ENCODE measurements at places on chromosomes 12 and 14.
A peak's percentile ranks its signal among the peaks of the same experiment; 100 is the strongest.

DNA sequence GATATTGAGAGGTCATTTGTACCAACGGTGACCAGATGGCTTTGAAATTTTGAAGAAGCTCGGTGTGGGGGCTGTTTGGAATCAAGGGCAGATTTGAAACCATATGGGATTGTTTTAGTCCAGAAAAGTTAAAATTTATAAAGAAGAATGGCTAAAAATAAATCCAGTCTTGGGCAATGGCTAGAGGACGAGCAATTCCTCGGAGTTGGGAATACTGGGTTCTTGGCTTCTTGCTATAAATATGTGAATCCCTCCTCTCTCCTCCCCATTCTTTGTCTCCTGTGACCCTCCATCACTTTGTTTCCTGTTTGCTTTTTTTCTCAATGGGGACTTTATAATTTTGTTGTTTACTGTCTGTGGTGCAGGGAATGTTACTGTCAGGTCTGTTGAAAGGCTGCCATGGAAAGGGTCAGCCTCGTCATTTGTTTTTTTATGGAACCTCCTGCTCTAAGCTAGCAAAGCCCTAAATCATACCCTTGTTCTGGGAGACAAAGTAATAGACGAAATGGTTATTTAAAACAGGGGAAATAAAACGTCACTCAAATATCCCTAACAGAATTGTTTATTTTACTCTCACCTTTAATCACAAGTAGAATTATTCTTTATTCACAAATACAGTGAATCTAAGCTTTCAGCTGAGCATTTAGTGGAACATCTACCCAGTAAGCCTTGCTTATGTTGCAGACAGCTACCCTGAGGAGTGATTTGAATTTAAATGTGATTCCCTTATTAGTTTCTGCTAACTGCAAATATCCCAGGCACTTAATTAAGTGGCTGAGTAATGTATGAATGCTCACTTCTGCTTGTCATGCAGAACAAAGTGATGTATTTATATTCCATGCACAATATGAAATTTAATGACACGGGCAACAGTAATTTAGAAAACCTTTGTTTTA is 273.1 kb upstream of the NOVA1 start:
- no peak for DNase-seq

DNA sequence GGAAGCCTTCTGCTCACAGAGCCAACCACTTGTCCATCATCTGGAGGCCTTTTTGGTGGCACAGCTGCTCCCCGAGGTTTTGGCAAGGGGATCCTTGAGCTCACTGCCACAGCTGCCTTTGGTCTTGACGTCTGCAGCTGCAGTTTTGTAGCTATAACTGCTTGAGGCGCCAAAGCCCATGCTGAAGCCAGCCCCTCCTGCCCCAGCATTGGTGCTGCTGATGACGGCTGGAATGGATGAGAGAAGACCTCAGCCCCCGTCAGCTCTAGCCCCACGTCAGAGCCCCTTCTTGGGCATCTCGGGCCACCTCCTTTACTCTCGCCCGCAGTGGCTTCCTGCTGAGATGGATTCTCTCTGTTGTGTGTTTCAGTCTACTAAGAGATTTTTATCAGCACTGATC is 12.3 kb upstream of the KRT74 start:
- DNase-seq = no peak

GRCh38 chr12:55642267-55642666 is 5.6 kb downstream of the OR10P1 start:
- peak; percentile 85 for DNase-seq

DNA sequence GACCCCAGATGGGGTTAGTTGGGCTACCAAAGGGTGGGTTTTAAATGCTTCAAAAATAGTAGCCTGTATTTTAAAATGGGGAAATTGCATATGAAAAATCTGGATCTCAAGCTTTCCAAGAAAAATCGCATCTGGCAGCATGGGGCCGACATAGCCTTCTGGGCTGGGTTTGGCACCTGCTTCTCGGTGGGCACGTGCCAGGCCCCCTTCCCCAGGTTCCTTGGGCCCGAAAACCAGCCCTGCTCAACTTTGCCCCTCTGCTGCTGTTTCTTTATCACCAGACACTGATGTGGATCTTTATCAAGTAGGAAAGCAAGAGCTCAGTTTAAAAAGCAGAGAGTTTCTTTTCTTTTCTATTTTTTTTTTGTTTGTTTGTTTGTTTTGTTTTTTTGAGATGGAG is 95.1 kb downstream of the DICER1 start:
- DNase-seq = no peak

- DNase-seq = no peak
Observed at GRCh38 chr14:64873506-64874219, 6.0 kb downstream of the SPTB start.

GRCh38 chr12:26872625-26873024 is 39.6 kb upstream of the ITPR2 start:
- no peak for DNase-seq

DNA sequence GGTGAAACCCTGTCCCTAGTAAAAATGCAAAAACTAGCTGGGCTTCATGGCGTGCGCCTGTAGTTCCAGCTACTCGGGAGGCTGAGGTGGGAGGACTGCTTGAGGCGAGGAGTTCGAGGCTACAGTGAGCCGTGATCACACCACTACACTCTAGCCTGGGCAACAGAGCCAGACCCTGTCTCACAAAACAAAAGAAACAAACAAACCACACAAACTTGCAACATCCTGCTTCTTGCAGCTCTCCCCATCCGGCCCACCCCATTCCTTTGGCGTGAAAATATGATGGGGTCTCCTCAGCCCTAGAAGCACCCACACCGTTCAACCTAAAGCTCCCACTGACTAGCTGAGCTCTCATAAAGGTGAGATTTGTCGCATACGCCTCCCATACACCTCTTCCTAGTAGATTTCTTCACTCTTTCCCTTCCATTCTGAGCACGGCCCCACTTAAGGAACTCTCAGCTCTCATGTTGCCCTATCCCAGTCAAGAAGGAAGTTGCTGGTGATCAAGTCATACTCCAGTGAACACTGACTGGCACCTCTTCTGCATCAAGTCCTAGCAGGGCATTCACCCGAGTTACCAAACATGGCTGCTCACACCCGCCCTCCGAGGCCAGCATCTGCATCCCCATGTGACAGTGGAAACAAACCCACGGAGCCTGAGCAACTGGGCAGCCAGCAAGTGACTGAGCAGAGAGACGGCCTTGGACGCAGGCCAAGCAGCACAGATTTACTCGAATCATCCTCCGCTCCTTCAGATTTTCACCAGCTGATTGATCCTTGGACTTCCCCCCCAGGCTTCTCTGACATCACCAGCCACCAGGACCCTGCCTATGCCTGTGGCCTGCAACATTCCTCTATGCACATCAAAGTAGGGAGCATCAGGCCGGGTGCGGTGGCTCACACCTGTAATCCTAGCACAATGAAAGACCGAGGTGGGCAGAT is 18.9 kb upstream of the CD27 start:
- no peak for DNase-seq

DNA sequence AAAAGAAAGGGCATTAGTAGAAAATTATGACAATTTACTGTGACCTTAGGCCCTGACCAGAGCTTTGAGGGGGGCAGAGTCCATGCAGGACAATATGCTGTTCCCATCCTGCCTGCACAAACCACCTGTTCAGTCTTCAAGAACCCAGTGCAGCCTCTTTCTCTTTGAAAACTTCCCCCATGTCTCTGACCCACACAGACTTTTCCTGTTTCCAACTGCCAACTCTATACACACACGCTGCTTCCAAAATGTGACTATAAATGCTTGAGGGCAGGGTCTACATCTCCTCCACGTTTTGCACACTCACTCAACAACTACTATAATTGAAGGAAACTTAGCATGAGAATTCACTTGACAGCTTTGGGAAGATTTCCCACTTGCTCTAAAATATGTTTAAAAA is 36.6 kb upstream of the SYCP3 start:
- peak; percentile 94 for DNase-seq

- peak; percentile 50 for DNase-seq
Observed at GRCh38 chr12:53179687-53180219, 769 bp upstream of the ZNF740 start.

DNA sequence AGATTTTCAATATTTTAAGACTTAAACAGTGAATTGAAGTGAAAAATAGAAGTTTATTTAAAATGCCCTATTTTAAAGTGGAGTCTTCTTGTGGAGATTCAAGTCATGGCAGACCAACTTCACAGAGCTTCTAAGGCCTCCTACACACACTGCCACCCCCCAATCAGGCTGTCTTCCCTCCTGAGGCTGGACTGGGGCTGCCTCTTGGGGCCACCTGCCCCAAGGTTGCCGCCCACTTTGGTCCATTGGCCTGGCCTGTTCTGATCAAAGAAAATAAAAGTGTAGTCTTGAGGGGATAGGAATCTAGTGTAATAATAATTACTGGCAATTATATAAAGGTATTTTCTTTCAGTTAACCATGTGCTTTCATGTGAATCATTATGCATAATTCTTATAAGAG is 1.3 kb downstream of the GOLT1B start:
- no peak for DNase-seq

DNA sequence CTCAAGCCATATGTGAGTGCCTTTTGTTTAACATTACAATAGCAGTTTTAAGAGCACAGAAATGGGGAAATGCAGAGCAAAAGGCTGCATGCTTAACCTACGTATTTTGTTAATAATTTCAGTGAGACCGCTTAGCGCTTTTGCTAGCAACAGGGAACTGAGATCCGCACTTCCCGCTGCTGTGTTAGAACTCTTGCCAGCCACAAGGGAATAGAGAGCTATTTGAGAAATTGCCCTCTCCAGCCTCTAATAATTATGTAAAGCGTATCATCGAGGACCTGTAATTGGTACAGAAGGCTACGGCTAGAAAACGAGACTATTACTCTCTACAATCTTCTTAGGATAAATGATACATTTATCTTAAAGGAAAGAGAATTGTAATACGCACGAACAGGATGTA is 205.2 kb upstream of the GRIP1 start:
- no peak for DNase-seq

DNA sequence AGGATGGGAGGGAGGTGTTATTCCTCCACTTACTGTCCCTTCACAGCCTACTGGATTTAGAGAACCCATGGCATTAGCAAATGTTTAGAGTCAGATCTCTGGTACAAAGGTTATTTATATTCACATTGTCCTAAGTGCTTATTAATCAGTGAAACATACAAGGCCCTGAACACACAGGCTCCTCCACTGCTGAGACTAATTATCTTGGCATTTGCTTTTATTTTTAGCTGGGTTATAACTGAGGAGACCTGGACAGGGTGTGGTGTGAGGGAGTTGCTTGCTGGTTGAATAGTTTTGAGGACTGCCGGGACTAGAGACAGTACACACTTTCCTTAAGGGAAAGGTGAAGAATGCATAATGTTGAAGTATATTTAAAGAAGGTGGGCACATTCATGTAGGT is 77.5 kb downstream of the FIGNL2 start:
- DNase-seq = no peak

- DNase-seq = no peak
Observed at GRCh38 chr12:95548539-95549391, 2.5 kb downstream of the USP44 start.

DNA sequence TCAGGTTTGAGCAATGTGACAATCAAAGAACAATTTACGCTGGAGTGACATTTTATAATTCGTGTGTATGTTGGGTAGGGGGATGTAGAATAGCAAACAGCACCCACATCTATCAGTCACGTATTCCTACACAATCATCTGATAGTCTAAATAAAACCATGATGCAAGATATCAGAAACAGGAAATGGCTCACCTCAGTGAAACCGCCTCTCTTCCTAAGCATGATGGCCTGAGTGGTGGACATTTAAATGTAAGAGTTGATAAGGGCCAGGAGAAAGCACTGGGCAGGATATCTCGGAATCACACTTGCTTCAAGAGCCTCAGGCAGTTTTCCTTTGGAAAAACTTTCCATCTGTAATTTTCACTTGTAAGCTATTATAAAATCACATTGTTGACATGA is 128.2 kb downstream of the GRIP1 start:
- no peak for DNase-seq

GRCh38 chr14:105665951-105666277 is 139.5 kb downstream of the TMEM121 start:
- no peak for DNase-seq

DNA sequence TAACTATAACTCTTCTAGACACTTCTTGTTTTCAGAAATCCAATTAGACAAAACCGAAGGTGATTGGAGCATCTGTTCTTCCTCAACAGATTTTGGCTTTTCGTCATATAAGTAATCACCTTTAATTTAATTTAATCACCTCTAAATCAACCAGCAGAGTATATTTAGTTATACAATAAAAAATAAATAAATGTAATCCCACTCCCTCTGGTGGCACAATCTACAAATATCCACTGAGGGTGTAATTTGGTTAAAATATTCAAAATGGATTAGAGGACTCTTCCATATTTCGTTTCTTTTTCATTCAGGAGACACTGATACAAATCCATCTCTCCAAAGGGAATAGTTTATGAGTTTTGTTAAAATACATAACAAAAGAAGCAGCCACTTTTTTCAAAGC is 18.3 kb upstream of the SLC35F4 start:
- DNase-seq = no peak

- no peak for DNase-seq
Observed at GRCh38 chr12:46493834-46494181, 121.2 kb upstream of the SLC38A2 start.

GRCh38 chr12:63066136-63066535 is 84.9 kb downstream of the AVPR1A start:
- DNase-seq = no peak

DNA sequence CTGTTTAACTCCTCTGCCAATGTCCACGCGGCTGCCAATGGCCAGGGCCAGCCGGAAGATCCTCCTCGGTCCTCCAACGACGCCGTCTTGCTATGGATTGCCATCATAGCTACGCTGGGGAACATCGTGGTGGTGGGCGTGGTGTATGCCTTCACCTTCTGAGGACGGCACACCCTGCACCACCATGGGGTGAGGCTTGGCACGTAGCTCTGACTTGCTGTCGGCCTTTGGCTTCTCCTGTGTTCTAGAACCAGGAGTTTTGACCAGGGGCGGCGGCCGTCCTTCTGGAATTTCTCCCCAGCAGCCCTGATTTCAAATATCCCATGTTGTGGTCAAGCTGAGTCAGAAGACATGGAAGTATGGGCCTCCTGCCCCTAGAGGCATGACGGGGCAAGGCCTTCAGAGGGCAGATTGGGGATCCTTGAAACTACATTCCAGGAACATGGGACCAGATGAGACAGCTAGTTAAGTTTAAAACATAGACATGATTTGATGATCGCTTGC is 47.5 kb downstream of the C14orf132 start:
- DNase-seq = no peak

DNA sequence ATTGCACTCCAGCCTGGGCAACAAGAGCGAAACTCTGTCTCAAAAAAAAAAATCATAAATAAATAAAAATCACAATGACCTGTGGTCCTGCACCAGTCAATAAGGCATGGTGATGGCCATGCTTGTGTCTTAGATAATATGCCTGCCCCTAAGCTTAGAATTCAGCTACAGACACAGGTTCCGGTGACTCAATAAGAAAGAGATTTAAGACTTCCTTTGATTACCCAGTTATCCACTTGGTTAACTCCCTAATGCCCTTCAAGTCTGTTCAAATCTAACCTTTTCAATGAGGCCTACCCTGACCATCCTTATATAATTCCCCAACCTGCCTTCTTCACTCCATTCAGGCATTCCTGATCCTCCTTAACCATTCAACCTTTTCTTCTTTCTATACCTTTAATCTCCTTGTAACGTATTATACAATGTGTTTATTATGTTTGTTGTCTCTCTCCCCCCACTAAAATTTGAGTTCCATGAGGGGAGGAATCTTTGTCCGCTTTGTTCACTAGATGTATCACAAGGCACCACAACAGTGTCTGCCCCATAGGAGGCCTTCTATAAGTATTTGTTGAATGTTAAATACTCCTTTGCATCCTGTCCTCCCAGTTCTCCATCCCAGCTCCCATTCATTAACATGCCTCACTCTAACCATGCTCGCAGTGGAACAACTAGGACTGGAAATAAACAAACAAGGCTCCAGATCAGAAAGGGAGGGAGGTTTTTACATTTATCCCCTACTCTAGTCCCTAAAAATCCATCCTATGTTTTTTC is 8.9 kb downstream of the MAP4K5 start:
- DNase-seq = no peak

Data from Kasumi-1 (cell line).